ENCODE measurements at places on chromosomes 12 and 14.

- no peak for DNase-seq
Observed at GRCh38 chr14:54931598-54932340, 29.1 kb upstream of the GCH1 start.

GRCh38 chr12:62813031-62813829 lies 121.7 kb downstream of the PPM1H start:
- DNase-seq = peak; percentile 64

DNA sequence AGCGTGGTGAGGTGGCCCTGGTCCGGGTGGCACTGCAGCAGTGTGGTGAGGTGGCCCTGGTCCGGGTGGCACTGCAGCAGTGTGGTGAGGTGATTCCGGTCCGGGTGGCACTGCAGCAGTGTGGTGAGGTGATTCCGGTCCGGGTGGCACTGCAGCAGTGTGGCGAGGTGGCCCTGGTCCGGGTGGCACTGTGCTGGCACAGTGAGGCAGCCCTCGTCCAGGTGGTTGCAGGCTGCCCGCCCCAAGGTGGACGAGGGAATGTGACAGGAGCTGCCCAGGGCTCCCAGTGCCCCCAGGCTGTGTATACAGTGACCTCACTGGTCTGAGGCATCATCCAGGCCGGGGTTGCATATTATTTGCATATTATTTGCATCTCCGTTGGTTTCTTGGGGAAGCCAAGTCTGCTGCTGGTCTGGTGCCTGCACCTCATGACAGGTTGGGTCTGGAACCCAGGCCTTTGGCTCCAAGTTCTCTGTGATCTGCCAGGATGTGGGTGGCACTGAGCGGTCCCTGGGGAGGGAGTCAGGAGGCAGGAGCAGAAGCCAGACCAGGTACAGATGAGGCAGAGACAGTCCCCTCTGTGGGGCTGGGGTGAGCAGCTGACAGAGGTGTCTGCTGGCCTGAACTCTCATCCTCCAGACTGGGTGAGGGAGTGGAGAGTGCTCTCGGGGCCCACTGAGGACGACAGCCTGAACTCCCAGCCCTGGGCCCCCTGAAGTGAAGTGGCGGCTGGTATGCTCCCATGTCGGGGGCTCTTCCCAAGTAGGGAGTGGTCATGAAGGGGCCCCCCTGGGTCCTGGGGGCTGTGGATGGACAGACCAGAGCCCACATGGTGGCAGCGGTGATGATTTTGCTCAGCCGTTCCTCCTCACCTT lies 79.3 kb downstream of the KIF26A start:
- DNase-seq = no peak

DNA sequence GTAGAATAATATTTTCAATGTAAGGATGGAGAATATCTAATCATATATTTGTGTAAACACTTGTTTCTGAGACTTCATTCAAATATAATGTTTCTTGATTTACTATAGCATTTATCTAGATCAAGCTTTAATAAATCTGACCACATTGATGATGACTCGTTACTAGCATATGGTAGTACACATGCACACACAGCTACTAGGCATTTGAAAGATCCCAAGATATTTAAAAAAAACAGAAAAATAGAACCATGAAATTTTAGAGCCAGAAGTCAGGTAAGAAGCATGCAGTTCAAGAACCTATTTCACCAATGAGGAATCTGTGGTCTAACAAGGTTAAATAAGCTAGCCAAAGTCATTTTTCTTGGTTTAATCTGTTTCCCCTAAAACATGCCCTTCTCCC lies 32.0 kb downstream of the DCP1B start:
- no peak for DNase-seq

GRCh38 chr12:69630191-69630590 lies 19.5 kb upstream of the LRRC10 start:
- DNase-seq = no peak

DNA sequence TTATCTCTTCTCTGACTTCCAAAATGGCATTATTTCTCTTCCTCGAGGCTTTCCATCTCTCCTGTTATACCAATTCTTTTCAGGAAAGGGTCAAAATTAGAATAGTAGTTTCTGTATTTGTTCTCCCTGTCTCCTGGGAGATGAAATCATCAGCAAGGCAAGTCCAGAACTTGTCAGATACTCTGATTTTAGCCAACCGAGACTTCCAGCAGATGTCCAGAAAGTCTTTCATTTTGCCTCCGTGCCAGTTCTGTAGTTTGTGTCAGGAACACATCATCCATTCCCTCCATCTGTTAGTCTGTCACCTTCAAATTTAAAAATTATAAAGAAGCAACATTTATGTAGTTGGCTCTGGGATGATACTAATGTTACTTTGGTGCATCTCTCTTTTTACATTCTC lies 275.7 kb downstream of the CCDC59 start:
- DNase-seq = no peak

- no peak for DNase-seq
Observed at GRCh38 chr12:39626033-39626814, 6.6 kb upstream of the ABCD2 start.

- DNase-seq = no peak
Observed at GRCh38 chr14:66425402-66425801, 60.8 kb upstream of the CCDC196 start.

- DNase-seq = no peak
Observed at GRCh38 chr14:37443461-37443860, 151.6 kb downstream of the FOXA1 start.

- DNase-seq = no peak
Observed at GRCh38 chr12:112939761-112940381, 1.6 kb downstream of the OAS3 start.

- DNase-seq = no peak
Observed at GRCh38 chr12:51817027-51817953, 31.2 kb downstream of the FIGNL2 start.

DNA sequence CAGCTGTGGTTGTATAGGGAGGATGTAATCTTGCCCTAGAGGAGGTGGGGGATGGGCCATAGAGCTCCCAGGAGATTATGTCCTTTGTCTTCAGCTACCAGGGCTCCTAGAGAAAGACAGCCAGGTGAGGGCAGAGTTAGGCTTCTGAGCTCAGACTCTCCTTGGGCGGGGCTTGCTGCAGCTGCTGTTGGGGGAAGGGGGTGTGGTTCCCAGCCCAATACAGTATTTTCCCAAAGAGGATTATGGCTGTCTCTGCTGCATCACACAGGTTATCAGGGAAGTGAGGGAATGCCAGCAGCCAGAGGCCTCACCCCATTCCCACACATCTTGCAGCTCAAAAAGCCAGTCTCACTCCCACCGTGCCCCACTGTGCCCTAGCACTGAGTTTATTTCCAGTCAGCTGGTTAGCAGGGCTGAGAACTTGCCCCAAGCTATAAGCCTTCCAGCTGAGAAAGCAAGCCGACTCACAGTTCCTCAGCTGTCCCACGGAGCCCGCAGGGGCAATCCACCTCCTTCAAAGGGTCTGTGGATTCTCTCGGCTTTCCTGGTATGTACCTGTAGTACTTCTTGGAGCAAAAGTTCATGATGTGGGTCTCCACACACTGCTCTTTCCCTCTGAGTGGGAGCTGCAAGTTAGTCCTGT lies 217.3 kb upstream of the CPNE8 start:
- DNase-seq = no peak

- no peak for DNase-seq
Observed at GRCh38 chr14:51962711-51963110, 26.6 kb upstream of the RTRAF start.
